ENCODE measurements at places on chromosomes 7 and 10.

DNA sequence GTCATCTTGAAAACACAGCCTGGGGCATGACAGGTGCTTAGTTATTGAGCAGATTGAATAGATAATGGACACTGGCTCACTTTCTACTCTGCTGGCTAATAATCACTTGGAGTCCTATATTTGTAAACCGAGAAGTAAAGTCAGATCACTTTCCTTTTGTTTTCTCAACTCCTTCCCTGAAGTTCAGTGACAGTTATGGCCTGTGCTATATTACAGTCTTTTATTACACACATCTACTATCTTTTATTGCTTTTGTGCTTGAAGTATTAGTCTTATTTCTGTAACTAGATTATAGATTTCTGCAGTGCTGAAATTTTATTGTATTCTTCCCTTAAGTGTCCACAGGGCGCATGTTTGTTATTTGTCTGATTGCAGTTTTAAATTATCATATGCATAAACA is 136.4 kb upstream of the TAC1 start:
- DNase-seq, result peak; percentile 2

- no peak for DNase-seq
Observed at GRCh38 chr7:42753367-42753766, 158.5 kb downstream of the C7orf25 start.

DNA sequence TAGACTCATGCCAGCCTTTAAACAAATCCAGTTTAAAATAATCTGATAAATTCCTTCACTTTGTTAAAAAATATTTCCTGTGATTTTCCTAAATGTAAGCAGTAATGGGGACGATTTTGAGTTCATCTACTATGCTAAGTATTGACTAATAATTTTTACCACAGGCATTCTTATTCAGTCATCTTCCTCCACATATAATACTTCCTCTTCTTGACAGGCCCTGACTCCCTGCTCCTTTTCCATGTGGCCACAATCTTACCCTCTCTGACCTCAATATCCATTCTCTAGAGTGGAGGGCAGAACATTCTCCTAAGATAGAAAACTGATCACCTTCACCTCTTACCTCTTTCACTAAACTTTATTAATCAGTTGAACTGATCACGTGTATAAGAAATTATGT is 7.8 kb downstream of the DNAJC2 start:
- no peak for DNase-seq

GRCh38 chr7:150969475-150969874 is 8.6 kb downstream of the KCNH2 start:
- peak; percentile 90 for DNase-seq

DNA sequence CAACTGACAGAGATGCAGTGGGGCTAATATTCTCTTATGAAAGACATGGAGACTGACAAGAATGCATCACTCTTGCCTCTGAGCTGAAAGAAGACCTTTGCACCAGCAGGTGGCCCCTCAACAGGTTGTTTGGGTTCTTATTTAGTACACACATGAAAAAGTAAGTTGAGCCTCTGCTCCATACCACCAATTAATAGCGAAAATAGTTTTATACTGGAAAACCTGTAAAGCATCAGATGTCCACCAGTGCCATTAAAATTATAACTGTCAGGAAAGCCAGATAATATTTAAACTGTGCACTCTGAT is 26.3 kb upstream of the FAM13C start:
- no peak for DNase-seq

GRCh38 chr10:104895541-104895940 is 254.5 kb downstream of the SORCS3 start:
- DNase-seq, result peak; percentile 82

DNA sequence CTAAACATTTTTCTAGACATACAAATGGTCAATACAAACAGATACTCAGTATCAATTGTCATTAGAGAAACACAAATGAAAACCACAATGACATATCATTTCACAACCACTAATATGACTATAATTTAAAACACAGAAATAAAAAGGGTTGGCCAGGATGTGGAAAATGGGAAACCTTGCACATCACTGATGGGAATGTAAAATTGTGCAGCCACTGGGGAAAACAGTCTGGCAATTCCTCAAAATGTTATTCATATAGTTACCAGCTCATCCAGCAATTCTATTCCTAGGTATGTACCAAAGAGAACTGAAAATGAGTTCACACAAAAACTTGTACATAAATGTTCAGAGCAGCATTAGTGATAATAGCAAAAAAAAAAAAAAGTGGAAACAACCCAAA is 106.1 kb upstream of the LRRTM3 start:
- no peak for DNase-seq

DNA sequence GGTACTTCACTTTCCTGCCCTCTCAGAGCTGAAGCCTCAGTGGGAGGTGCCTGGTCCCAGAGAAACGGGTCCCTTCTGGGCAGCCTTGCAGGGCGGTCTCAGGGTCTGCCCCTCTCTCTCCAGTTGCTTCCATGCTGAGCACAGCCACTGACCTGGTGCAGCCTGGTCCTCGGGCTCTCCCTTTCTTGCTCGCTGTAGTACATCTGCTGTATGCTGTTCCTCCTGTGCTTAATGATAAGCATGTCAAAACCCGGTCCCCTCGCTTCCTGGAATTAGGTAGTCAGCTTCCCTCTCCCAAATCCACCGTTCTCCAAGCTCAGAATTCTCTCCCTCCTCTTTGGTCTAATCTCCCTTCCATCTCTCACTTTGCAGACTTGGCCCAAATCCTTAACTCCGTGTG is 11.0 kb upstream of the HPS1 start:
- no peak for DNase-seq

- no peak for DNase-seq
Observed at GRCh38 chr7:30930621-30931020, 19.0 kb downstream of the AQP1 start.

DNA sequence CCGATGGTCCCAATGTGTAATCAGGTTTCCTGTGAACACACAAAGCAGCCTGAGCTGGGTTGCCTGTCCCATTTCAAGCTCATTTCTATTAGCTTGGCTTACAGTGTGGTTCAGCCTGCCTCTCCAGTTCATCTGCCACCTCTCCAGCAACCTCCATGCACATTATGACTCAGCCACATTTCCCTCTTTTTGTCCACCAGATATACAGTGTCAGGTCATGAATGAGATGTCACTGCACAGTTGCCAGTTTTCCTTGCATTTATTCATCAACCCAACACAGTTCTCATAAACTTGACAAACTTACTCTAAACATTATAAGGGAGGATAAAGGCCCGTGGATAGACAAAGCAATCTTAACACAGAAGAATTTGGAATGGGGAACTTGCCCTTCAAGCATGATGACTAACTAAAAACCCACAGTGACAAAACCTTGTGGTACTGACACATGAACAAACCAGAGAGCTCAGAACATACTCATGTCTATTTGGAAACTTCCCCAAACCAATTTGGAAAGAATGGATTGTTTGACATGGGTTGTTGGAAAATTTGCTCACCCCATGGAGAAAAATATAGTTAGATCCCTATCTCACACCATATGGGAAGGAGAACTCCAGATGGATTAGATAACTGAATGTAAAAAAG is 2.5 kb upstream of the CFAP58 start:
- DNase-seq, result no peak

DNA sequence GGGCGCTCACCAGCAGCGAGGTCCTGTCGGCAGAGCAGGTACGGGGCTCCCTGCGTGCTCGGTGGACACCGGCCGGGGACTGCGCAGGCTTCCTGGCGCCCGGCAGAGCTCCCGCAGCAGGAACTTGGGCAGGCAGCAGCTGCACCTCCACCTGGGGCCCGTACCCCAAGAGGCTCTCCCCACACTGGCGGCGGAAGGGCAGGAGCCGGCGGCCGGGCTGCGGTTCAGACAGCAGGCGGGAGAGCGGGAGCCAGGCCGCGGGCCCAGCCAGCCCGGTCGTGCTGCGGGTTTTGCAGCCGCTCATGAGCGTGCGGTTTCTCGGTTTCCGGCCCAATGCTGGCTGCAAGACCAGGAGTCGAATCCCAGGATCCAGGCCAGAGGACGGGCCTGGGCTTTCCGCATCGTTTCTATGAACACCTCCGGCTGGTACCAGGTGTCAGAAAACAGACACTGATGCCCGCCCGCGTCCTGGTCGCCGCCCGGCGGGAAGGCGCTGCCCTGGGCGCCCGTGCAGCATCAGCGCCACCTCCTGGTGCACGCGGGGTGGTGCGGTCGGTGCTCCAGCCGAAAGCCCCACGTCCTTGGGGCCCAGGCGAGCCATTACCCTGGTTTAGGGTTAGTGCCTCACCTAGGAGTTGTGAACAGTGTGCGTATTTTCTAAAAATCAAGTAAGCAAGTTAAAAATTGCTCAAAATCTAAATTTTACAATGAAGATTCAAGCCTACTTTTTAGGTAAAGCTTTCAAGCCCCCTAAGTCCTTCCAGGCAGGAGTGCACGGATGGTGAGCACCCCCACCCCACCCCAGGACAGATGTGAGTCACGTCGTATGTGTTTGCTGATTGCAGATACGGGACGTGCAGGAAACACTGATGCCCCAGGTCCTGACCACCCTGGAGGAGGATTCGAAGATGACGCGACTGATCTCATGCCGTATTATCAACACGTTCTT is 47.4 kb upstream of the PRKAR1B start:
- peak; percentile 81 for DNase-seq

GRCh38 chr10:100873146-100873826 is 39.5 kb upstream of the SLF2 start:
- no peak for DNase-seq

DNA sequence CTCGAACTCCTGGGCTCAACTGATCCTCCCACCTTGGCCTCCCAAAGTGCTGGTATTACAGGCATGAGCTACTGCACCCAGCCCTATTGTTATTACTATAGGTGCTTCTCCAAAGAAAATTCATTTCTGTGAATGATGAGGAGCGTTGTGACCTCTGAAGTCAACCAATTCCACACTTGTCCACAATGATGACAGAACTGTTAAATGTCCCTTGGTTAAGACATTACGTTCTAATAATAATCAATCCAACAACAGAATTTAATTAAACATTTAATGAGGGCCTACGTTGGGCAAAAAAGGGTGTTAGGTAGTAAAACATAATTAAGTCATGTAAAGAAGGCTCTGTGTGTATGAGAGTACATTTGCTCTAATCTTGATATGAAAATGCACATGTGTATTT is 18.2 kb downstream of the POLR3A start:
- DNase-seq, result no peak

DNA sequence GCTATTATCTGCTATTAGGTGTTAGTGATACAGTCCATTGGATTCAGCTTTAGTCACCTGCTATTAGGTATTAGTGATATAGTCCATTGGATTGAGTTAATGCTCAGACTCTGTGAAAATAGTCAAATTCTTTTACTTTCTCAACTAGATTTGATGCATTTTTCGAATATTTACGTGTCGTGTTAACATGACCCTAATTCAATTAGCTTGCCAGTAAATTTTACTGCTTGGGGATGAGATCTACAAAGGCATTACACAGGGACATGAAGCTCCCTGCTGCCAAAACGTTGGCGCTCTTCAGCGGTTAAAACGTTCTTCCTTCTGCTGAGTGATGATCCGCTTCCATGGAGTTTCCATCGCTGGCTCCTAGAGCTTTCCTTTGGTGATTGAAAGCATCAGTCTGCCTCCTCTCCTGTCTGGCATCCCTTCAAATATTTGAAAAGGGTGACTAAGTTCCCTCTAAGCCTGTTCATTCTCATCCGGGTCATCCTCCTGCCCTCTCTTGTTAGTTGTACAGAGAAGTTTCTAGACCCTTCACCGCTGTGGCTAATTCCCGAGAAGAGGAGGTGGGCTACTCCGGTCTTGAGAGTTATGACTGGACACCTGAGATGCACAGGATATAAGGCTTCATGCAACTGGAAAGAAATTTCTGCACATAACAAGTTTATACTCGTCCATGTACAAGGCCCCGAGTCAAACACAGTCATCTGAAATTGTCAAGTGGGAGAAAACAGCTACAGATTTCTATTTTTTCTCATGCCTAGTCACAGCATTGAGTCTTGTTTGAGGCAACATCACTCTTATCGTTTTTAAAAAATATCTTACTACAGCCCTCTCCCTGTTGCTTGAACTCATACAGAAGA is 254.0 kb downstream of the KLF6 start:
- no peak for DNase-seq

DNA sequence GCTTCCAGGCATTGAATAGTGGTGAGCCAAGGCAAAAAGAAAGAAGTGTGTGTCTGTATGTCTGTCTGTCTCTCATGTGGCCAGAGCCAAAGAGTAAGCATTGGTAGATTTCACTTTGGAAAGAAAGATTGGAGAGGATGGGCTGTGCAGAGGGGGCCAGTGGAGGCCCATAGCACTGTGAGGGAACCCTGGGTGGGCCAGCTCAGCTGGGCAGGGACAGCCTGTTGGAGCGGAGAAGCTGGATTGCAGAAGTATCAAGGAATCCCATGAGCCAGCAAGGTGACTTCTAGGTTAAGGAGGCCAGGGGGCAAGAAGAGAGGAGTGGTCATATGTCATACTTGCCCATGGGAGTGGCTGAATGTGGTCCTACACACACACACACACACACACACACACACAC is 1.5 kb upstream of the GRID1 start:
- no peak for DNase-seq

DNA sequence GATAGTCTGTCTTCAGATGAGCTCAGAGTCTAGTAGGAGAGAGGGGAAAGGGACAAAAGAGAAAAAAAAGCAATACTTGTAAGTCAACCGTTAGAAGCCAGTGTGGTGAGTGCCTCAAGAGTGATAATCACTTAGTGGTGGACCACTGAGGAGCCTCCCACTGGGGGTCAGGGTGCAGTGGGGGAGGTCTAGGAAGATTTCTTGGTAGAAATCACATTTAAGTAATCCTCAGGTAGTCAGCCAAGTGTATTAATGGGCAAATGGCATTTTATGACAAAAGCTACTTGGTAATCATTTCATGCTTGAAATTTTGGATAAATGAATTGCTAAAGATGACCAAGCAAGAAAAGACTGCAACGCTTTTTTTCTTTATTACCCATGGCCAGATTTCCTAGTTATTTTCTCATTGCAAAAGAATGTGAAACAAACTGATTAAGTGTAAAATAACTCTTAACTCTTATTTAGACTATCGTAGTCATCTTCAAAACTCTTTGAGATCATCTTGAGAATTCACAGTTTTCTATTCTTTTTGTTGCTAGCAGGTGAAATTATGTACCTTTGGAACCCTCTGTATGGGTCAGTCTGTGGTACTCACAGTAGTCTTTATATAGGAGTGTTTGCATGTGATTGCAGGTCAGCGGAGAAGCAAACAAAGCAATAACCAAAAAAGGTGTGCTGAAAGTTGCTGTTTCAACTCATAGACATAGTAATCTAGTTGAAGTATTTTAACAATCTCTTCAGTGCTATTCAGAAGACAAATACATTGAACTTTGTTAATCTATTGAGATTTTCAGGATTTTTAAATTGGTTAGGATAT is 63.9 kb downstream of the PPP1R9A start:
- DNase-seq, result no peak

DNA sequence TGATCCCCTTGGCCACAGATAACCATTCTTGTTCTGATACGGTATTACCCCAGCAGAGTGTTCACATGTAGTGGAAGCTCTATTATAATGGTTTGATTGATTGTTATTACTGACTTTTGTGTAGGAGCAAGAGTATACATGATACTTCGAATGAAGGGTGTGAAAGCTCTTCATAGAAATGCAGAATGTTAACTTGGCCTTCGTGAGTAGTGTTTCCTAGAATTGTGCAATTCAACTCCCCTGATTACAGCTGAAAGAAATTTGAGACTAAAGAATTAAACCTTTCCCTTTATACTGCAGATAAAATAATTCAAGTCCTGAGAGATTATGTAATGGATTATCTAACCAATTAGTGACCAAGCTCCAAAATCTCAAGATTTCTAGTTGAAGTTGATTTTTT is 38.2 kb downstream of the MKLN1 start:
- no peak for DNase-seq

Data from G401 (cell line).